IPS-NIHi11 (cell line): ENCODE measurements at places on chromosomes 2 and 18.

DNA sequence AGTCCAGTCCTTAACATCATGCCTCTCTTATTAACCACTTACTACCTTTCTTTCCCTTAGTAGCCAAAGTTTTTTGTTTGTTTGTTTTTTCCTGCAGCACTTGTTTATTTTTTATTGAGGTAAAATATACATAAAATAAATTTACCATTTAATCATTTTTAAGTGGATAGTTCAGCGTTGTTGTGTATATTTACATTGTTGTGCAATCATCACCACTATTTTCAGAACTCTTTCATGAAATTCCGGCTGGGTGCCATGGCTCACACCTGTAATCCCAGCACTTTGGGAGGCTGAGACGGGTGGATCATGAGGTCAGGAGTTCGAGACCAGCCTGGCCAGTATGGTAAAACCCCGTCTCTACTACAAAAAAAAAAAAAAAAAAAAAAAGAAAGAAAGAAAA is 38.1 kb upstream of the LHCGR start:
- no peak for DNase-seq

GRCh38 chr2:105782123-105782522 is 37.4 kb downstream of the NCK2 start:
- DNase-seq = no peak

- no peak for DNase-seq
Observed at GRCh38 chr2:26421961-26422360, 20.2 kb downstream of the DRC1 start.

DNA sequence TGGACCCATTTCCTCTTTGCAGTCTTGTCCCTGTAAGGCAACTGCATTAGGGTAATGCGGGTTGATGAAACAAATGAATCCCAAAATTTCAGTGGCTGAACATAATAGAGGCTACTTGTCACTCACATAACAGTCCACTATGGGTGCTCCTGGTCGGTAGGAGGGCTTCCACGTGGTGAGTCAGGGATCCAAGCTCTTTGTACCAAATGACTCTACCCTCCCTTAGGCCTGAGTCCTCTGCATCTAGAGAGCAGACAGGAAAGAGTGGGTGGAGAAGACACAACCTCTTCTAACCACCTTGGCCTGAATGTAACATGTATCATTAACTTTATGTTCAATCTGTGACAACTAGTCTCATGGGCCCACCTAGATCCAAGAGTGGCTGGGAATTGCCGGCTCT is 86.2 kb upstream of the HAAO start:
- DNase-seq = no peak

- no peak for DNase-seq
Observed at GRCh38 chr2:207499114-207499513, 30.6 kb upstream of the CREB1 start.

- no peak for DNase-seq
Observed at GRCh38 chr2:228599781-228600180, 418.3 kb upstream of the SPHKAP start.

- no peak for DNase-seq
Observed at GRCh38 chr18:44013871-44014270, 666.8 kb upstream of the SETBP1 start.

- no peak for DNase-seq
Observed at GRCh38 chr2:119820275-119820674, 60.6 kb downstream of the PTPN4 start.

DNA sequence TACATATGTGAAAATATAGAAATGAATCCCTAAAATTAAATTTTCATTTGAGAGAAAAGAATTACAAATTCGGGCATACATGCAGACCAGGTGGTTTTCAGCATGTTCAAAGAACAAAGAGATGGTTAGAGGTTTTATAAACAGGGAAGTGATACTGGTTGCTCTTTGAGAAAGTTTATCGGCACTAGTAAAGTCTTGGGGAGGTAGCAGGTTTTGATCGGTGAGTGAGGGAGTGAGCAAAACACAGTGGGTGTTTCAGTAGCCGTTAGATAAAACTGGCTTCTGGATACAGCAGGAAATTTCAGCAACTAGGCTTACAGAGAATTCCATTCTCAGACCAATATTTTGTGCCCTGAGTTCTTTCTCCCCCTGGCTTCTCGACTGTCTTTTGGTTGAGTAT is 51.1 kb downstream of the DSC3 start:
- no peak for DNase-seq

- peak; percentile 41 for DNase-seq
Observed at GRCh38 chr2:234178330-234179030, 128.0 kb downstream of the SPP2 start.

DNA sequence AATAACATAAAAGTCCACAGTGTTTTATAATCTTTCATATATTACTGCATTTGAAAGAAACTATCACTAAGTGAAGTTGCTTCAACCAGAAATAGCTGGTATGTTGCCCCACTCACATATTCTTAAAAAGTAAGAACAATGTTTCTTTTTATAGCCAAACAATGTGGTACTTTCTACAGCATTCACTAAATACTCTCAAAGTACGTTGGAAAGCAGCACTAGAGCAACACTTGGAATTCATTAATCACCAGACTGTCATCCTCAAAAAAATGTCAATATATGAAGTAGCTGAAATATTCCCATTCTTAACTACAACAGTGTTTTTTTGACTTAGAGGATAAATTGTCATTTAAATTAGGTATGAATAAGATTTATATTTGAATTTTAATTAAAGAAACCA is 32.8 kb downstream of the COBLL1 start:
- no peak for DNase-seq

GRCh38 chr18:8208716-8209115 is 400.5 kb upstream of the RAB12 start:
- no peak for DNase-seq

GRCh38 chr2:205138735-205139134 is 543.6 kb upstream of the NRP2 start:
- no peak for DNase-seq

DNA sequence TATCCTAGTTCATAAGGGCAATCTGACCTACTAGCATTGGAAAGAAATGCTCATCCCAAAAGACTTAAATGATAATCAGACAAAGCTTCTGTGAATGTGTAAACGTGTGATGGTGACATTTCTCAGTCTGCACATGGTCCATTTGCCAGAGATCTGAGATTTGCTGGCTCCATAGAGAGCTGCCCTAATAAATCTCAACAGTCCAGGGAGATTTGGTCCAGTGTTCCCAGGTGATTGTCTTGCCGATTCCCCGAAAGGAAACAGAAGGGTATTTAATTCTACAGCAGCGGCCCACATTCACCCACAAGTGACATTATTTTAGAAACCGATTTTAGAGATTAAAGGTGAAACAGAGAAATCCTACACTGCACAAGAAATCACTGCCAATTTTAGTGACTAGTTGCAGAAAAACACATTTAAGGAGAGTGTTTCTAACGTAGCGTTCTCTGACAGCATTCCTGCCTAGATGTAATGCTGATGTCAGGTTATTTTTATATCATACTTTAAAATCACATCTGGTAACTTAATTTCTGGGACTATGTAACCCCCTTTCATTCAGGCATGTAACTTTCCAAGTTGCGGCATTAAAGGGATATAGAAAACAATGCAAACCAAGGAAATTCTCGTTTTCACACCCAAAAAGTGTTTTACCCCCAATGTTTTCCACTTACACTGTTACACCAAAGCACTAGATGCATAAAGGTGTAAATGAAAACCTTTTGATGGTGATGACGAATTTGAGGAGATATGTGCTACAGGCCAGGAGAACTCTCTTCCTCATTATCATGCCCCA is 231.9 kb upstream of the FN1 start:
- DNase-seq = no peak

DNA sequence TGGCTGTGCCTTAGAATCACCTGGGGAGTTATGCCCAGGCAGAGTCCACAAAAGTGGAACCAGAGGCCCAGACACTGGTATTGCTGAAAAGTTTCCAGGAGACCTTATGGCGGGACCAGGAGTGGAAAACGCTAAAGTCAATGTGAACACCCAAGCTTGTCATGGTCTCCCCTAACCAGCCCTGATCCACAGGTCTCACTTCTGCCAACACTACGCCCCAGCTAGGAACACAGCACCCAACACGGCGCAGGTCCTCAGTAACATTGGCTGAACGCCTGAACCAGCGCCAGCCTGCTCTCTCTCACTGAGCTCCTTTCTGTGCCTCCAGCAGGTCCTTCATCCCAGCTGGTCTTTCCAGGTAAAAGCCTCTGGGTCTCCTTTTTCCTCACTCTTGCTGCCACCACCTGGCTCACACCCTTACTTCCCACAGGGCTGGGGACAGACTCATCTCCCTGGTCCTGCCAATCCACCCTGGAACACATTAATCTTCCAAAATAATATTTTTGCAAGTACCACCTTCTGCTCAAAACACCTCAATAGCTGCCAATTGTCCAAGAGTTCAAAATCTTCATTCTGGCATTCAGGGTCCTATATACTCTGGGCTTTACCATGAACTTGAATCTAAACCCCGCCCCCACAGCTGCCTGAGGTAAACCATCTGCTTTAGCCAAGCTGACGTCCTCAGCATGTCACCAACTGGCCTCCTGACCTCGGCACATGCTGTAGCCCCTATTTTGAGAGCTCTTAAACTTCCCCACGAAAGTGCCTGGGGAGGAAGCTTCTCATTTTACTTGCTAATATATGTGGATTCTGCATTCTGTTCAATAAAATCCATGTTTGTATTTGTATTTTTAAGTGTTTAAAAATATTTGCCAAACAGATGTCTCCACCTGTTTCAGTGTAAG is 34.6 kb downstream of the ADCY3 start:
- DNase-seq = no peak

DNA sequence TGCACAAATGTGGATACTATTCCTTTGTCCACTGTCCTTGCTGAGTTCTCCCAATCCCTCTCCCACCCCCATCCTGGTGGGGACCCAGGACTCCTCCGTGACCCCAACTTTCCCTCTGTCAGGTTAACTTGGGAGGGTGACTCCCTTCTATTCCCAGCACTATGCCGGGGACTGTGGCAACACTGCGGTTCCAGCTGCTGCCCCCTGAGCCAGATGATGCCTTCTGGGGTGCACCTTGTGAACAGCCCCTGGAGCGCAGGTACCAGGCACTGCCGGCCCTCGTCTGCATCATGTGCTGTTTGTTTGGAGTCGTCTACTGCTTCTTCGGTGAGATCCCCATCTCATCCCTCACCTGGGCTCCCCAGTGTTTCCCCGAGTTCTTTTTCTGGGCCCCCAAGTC is 739 bp downstream of the TMEM198 start:
- no peak for DNase-seq

GRCh38 chr2:228355897-228356296 is 174.4 kb upstream of the SPHKAP start:
- no peak for DNase-seq

DNA sequence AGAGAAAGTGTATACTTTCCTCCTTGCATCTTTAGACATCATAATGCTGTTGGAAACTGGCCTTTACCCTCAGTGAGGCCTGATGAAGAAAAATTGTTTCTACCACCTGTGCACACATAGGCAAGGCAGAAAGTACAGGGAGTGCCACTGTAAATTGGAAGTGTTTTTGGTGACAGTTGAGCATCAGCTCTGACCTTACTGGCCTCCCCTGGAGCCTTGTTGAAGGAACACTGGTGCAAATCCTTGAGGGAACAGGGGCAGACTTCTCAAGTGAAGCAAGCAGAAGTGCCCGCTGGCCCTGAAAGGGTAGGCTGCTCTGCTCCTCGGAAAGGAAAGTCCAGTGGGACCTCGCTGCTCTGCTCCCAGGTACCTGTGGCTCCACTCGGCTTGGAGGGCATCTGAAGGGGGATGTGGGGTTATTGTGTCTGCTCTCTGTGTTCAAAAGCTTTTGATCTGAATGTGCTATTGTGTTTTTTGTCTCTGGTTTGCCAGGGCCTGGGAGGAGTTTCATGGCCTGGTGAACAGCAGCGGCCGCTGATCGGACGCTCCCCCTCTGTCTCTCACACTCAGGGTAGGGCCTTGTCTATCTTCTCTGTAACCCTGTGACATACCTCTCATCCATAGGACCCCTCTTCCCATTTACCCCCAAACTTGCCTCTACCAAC is 23.4 kb downstream of the EIF4E2 start:
- no peak for DNase-seq

DNA sequence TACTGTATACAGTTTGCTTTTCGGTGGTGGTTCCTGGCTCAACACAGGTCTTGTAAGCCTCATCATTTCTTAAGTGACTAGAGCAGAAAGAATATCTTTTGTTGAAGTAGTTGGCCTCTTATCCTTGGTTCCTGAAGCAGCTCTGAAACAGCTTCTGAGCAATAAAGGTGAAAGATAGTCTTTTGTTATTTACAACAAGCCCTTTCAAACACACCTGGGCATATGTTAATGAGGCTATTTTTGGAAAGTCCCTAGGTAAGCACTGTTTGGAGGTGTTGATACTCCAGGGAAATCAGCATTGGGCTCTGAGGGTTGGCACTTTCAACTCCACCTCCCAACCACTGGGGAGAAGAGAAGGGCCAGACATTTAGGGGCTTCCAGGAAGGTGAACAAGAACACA is 211.0 kb downstream of the MCFD2 start:
- peak; percentile 36 for DNase-seq

- DNase-seq = no peak
Observed at GRCh38 chr2:50466685-50467084, 565.2 kb downstream of the NRXN1 start.

DNA sequence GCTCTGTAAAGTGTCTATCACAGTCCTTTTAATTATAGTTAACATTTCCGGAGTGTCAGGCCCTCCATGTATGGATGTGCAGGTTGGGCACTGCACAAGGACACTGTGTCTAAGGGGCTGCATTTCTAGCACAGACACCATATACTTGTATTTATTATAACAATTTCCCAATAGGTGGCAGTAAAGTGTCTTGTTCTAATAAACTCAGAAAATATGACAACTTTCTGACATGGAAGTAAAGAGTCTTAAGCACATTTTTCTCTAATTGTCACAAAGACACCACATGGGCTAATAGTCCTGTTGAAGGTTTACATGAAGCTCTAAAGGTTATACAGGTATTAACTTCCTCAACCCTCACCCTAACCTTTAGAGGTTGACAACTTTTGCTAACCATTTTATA is 156.6 kb downstream of the DYSF start:
- DNase-seq = no peak

DNA sequence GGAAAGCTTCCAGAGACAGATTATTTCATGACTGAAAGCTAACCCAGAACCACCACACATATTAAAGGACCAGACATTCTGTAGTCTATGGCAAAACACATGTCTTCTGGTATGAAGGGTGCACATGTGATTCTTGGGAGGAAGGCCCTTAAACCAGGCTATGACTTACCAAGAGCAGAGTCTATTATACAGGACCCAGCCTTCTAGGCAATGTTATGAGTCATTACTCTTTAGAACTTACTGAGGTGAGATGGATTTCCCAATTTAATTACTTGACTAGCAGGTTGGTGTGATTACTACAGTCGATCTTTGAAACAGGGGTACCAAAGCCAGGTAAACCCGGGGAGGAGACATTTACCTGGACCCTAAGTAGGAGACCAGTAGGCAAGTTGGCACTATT is 350.8 kb downstream of the TRIB2 start:
- DNase-seq = no peak

DNA sequence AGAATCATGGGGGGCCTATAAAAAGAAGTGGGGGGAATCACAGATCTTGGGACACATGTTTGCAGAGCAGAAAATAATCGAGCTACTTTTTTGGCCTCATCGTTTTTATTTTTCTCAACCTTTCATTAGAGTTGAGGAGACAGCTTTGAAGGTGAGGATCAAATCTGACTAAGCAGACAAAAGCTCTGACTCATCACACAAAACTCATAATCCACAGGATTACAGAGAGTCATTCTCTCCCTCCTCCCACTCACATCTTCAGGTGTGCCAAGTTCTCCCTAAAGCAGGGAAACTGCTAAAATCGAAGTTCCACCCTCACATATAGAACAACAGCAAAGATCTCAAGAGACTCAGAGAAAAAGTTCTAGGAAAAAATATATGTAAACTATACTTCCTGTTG is 15.6 kb downstream of the BAZ2B start:
- no peak for DNase-seq

- DNase-seq = no peak
Observed at GRCh38 chr18:2402084-2402483, 169.2 kb downstream of the METTL4 start.
